ENCODE measurements at places on chromosomes 5 and 9. TPM values are rescaled to one million over a fixed set of nuclear protein-coding genes. Genes with fewer than 3 reads are reported as not detected.
A peak's percentile ranks its signal among the peaks of the same experiment; 100 is the strongest.

C5orf34 gene
- 12.6 TPM for total RNA-seq

BTNL8 gene
- not detected for total RNA-seq

SEMA5A gene
- 10.5 TPM for total RNA-seq

TRIM36 gene
- 3.6 TPM for total RNA-seq

- DNase-seq = no peak
Measured at GRCh38 chr9:137385061-137385655, 37.8 kb downstream of the EXD3 start.

GRCh38 chr9:105459336-105459735 is 11.5 kb downstream of the FSD1L start:
- DNase-seq = no peak

DNA sequence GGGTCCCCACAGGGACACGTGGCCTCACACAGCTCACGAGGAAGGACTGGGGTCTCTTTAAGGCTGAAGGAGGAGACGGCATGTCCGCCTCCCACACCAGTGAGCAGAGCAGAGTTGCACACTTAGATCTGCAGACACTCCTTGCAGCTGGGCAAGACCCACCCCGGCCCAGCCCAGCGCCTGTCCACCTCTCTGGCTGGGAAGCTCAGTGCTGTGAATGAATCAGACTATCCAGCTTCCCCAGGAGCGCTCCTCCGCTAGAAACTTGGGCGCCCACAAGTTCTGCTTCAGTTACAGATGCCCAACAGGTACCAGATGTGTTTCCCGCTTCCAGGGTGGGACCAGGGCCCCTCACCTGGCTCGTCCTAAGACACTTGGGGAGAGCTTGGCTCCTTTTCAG is 78.9 kb downstream of the NSUN2 start:
- no peak for DNase-seq

- no peak for DNase-seq
Measured at GRCh38 chr9:89023740-89024139, 32.5 kb downstream of the S1PR3 start.

- no peak for DNase-seq
Measured at GRCh38 chr9:136054798-136055714, 40.0 kb downstream of the NACC2 start.

DNA sequence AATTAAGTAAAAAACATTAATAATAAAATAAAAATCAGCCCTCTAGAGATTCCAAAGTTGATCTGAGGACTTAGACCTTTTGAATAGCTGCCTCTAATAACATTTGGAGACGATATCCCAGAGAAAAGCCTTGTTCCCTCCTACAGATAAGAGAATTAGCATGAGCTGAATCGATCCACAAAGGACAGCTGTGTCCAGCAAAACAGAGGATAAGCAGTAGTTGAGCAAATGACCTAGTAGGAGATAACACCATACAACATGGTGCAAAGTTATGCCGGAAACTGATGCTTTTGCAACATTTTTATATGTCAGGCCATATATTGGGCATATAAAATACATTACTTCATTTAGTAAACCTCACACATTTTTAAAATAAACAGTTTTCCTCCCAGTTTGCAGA is 212.2 kb upstream of the PRR16 start:
- DNase-seq = no peak

GRCh38 chr9:28503573-28503972 is 930.3 kb upstream of the C9orf72 start:
- peak; percentile 8 for DNase-seq

- DNase-seq = no peak
Measured at GRCh38 chr9:120758544-120758943, 34.7 kb downstream of the FBXW2 start.

Measured in M059J (cell line).